Omental fat pad (tissue), 4 donors: ENCODE measurements at places on chromosomes 6 and 20.

- DNase-seq = no peak
Measured at GRCh38 chr20:24032400-24032898, 43.9 kb upstream of the GGTLC1 start.

- DNase-seq = no peak
Measured at GRCh38 chr6:57013521-57013926, 33.0 kb upstream of the KIAA1586 start.

DNA sequence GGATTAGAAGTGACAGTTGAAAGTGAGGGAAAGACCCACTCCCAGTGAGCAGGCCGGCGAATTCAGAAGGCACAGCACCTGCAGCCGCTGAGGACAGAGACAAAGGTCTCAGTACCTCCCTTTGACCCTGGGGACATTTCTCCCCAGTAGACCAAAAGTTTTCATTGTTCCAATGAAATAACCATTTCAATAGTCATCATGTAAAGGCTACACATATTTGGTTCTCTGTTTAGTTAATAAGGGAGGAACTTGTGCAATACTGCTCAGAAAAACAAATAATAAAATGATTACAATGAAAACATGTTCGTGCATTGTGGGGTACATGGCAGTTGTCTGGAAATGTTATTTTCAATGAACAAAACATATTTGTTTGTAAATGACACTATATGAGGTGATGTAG lies 52.5 kb downstream of the EDN1 start:
- DNase-seq = no peak

GRCh38 chr6:169618526-169619490 lies 83.0 kb downstream of the WDR27 start:
- DNase-seq = no peak

GRCh38 chr20:2390951-2391675 lies 10.4 kb downstream of the TGM6 start:
- no peak for DNase-seq
